ENCODE measurements at places on chromosomes 7 and 10.

DNA sequence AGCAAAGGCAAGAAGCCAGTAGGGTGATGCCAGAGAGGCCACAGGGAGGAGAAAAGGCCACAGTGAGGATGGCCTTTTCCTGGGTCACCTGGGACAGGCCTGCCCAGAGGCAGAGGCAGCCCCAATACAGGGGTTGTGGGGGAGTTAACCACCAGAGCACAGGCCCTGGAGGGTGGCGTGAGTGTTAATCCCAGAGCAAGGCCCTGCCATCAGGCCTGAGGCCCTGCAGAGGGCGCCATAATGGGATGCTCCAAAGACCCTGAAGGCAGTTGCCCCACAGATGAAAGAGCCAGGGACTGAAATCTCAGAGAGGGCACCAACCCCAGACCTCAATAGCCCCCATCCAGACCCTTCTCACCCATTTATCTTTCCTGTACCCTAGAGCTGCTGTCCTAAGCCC, 23.9 kb downstream of the SLC13A4 start:
- DNase-seq = no peak

- no peak for DNase-seq
Measured at GRCh38 chr10:98258683-98259454, 9.1 kb downstream of the LOXL4 start.

DNA sequence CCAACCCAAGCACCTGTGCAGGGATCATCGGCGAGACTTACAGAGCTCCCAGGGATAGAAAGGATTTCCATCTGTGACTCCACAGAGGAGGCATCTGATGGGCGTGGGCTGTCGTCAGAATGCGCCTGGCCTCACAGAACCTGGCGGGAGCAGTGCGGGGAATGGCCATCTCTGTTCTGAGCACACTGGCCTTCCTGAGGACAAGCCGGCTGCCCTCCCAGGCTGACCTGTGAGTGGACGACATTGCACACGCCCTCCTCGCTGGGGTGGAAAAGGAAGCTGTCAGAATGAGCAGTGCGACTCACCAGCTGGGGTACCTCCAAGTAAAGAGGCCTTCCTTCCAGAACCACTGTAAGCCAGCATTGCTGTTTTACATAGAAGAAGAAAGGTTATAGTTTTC, 234.6 kb upstream of the PITRM1 start:
- no peak for DNase-seq

DNA sequence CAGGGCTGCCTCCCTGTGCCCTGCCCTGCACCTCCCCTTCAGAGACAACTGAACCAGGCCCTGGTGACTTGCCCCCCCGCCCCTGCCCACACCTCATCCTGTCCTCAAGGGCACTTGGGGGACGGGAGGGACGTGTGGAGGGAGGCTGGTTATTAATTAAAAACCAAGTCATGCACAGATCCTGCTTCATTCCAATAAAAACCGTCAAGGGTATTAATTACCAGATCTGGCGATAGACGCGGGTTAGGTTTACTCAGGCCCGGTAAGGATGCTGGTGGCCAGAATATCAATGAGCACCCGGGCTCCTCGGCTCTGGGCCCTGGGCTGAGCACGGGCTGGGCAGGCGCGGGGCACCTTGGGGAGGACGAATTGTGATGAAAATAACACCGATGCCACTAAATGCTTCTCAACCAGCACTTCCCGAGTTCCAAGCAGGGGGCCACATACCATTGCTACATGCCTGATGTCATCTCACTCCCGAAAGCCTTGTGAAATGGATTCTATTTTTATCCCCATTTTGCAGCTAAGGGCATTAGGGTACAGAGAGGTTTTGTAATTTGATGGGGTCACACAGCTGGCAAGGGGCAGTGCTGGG, 24.5 kb upstream of the GTF2IRD1 start:
- no peak for DNase-seq

GRCh38 chr7:47945261-47946015, 2.8 kb downstream of the PKD1L1 start:
- DNase-seq = peak; percentile 68

DNA sequence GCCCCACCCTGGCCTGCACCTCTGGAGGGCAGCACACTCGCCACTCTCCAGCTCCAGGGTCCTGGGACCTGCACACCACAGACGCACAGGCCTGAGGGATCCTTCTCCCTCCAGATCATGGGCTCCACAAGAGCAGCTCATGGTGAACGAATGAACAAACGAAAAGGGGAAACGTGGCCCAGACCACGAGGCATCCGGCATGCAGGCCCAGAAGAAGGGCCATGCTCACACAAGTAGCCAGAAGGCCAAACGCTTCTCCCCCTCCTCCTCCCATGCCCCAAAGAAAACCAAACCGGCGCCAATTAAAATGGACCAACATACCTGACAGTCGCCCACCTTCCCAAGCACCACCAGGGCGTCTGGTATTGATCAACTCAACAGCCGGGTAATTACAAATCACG, 30.4 kb downstream of the MAD1L1 start:
- no peak for DNase-seq

GRCh38 chr10:109696981-109697775, 226.1 kb downstream of the XPNPEP1 start:
- DNase-seq = no peak

GRCh38 chr7:106086062-106086461, 26.1 kb downstream of the SYPL1 start:
- DNase-seq = no peak

GRCh38 chr10:3398825-3399646, 226.5 kb upstream of the PITRM1 start:
- DNase-seq = no peak

GRCh38 chr7:51316262-51316665, 345 bp downstream of the COBL start:
- no peak for DNase-seq

DNA sequence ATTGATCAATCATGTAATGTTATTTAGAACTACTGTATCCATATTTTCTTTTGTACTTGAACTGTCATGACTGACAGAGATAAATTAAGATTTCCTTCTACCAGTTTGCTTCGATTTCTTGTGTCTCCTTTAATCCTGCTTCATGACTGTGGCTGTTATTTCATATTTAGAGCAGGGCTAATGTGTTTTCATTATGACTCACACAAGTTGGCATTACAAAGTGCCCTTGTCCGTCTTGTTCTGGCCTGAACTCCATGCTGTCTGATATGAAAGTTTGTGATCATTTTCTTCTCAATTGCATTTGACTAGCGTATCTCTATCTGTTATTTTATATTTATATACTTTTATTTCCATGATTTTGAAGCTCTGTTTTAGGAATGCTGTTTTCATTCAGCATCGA, 344.1 kb upstream of the PRKCQ start:
- no peak for DNase-seq

GRCh38 chr7:107971100-107971499, 31.9 kb downstream of the LAMB1 start:
- no peak for DNase-seq

GRCh38 chr7:25240340-25240739, 12.1 kb upstream of the NPVF start:
- DNase-seq = no peak

- no peak for DNase-seq
Measured at GRCh38 chr10:4196771-4197390, 411.9 kb upstream of the KLF6 start.

DNA sequence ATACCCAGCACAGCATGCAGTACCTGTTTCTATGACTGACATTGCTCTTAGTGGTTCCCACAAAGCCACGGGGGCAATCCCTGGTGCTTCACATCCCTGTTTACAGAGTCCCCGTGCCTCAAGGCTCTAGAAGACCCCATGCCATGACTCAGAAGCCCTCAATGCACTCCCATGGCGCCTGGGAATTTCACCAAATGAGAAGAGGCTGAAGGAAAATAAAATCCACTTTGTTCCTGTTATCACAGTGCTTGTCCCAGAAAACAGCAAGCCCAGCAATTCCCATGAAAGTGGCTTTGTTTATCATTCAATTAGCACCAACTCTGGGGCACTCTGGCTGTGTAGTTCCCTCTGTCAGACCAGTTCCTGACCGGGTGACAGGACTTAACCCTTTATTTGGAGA, 268.3 kb downstream of the TNS3 start:
- no peak for DNase-seq

GRCh38 chr10:92131275-92131820, 159.5 kb downstream of the CPEB3 start:
- no peak for DNase-seq

GRCh38 chr7:65840446-65840845, 32.4 kb upstream of the VKORC1L1 start:
- DNase-seq = no peak

DNA sequence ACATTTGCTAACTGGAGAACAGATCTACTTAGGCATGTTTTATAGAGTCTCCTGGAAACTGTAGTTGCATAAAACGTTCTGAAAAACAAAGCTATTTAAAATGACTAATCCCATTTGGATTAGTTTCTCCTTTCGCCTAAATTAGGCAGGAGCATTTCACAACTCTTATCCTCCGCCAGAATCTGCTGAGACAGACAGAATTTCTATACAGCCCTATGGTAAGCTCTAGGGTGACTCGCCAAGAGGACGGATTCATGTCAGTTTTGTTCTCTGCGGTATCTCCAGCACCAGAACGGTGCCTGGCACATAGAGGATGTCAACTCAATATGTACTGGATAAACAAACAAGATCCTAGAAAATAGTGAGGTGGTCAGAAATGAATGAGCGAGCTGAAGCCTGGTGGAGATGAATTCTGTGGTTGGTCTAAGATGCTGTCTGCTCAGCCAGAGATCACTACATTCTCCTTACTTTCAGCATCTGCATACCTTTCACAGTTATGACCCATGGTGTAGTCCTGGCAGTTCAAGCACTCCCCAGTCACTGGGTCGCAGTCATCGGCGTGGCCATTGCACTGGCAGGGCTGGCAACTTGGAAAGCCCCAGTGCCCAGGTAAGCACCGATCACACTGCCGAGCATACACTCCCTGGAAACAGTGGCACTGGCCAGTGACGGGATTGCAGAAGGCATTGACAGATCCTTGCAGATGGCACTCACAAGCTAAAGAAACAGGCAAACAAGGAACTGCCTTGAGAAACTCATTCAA, 44.0 kb downstream of the LAMB1 start:
- no peak for DNase-seq

- DNase-seq = no peak
Measured at GRCh38 chr7:121196286-121196685, 132.5 kb upstream of the WNT16 start.

GRCh38 chr10:97718659-97719142, 5.2 kb downstream of the MARVELD1 start:
- DNase-seq = no peak

DNA sequence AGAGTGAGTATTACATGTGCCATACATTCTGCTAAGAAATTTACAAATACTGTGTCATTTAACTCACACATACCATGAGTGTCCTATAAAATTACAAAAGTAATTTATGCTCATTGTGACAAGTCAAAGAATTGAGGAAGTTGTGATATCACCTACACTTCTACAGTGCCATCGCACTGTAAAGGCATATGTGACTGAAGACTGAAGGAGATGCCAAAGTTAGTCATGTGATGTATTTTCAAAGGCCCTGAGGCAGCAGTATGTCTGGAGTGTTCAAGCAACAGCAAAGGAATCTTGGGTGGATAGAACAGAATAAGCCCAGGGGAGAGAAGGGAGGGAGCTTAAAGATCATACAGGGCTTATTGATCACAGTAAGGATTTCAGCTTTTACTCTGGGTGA, 176.8 kb downstream of the WNT2 start:
- DNase-seq = no peak

- DNase-seq = no peak
Measured at GRCh38 chr7:120794106-120794729, 63.7 kb downstream of the TSPAN12 start.

GRCh38 chr10:60952067-60952845, 8.3 kb upstream of the RHOBTB1 start:
- no peak for DNase-seq

- DNase-seq = no peak
Measured at GRCh38 chr10:25867321-25867720, 66.7 kb upstream of the MYO3A start.

- no peak for DNase-seq
Measured at GRCh38 chr10:17386616-17387075, 67.7 kb downstream of the ST8SIA6 start.

DNA sequence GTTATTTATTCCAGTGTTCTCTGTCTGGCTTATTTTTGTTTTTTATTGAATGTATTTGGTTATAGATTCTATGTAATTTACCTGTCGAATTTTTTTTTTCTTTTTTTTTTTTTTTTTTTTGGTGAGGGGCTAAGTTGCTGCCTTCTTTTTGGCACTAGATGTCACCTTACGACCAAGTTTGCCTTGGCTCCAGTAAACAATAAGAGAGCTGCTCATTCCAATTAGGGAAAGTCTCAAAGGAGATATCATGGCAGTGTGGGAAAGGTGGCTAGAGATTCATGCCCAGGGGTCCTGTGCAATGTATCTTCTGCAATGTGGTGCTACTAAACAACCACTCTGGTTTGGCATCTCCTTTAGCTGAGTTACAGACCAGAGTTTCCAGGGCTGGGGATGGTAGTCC, 84.0 kb downstream of the PTPN20 start:
- DNase-seq = no peak

DNA sequence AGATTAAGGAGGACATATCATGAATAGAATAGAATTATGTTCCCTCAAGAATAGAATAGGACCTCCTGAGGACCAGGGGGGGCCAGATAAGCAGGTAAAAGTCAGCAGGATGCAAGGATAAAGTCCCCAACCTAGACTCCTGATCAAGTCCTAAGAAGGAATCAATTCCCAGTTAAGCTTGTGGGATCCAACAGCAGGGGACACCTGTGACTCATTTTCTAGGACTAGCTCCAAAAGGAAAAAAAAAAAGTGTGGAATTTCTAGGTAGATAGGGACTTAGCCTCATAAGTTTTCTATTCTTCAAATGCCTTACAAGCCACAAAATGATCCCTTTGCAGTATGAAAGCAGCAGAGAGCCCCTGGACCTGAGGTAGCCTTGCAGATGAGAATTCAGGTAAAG, 336.2 kb downstream of the WDR11 start:
- no peak for DNase-seq

DNA sequence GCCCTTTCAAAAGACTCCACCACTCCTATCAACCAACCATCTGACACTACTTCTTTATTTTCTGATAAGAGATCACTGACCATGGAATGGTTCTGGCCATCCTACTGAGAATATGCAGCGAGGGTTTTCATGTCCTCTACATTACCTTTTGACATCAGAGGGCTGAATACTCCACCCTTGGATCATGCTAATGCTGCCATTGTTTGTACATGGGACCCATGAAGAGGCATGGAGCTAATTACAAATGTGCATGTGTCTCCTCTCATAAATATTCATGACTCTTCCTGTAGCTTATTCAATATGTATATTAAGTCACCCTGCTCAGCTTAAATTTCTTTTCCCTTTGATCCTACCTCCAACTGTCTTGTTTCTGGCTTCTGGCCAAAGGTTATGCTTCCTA, 1065.8 kb upstream of the GHITM start:
- no peak for DNase-seq

- DNase-seq = no peak
Measured at GRCh38 chr10:126331101-126331500, 57.2 kb downstream of the ADAM12 start.

All from stimulated activated CD8-positive, alpha-beta memory T cell treated with anti-CD3 and anti-CD28 coated beads, Interleukin-2, amount 100 ng/mL, for 48 hours (primary cell).